ENCODE measurements at places on chromosomes 2 and 18.

- DNase-seq = no peak
Measured at GRCh38 chr2:170862286-170862902, 45.7 kb downstream of the GAD1 start.

DNA sequence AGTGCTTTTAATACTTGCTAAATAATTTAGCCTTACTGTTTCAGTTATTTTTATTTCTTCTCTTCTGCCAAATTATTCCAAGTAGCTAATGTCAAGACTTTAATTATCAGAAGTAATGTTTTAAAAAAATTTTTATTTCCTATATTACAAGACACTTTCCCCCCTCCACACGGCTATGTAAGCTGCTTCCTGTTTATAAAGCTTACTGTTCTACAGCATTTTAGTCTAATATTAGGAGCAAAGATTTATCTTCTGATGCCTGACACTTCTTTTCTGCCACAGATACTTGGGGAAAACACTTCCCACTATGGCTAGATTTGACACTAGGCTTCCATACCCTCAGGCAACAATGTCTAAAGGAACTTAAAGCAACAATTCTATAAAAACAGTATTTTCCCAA, 62.3 kb downstream of the ROCK1 start:
- DNase-seq = no peak

GRCh38 chr2:137940154-137940553, 24.1 kb upstream of the HNMT start:
- DNase-seq = no peak

GRCh38 chr18:24736662-24737330, 276.4 kb downstream of the HRH4 start:
- no peak for DNase-seq

DNA sequence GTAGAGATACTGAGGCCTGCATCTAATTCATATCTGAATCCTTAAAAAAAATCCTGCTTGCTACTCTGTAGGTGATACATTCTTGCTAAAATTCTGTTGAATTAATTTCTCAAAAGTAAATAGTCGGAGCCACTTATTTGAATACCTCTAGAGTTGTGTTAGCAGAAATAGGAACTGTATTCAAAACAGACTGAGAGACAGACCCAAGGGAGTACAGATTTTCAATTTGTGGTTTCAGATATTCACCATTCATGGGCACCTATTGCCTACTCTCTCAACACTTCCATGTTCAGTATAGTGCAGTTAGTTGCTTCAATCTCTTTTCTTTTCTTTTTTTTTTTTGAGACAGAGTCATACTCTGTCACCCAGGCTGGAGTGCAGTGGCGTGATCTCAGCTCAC, 46.6 kb upstream of the CTLA4 start:
- no peak for DNase-seq
